Stimulated activated CD4-positive, alpha-beta T cell treated with anti-CD3 and anti-CD28 coated beads, Interleukin-4, amount 100 ng/mL, for 1 hour (primary cell): ENCODE measurements at places on chromosomes 12 and 14.

DNA sequence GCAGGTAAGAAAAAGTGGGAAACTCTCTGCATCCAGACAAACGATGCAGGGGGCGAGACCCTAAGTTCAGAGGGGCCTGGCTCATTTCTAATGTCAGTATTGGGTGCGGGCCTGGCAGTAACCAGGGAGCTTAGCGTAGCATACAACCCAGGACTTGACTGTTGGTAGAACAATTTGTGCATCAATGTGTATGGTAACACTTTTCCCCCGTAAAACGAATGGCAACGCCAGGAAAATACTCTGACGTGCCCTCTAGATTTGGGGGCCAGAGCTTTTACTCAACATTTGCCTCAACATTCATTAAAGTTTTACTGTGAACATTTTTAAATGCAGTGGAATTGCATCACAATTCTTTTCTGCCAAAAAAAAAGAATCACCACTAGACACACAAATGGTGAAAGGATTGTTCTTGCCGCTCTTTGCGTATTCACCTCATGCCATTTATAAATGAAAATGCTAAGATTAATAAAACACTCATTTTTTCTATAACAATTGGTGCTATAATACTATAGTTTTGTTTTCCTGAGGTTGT lies 867 bp downstream of the RHOJ start:
- DNase-seq: no peak

GRCh38 chr14:105931808-105932483 lies 405.6 kb downstream of the TMEM121 start:
- DNase-seq: no peak

GRCh38 chr12:124422570-124423523 lies 128.0 kb downstream of the RFLNA start:
- DNase-seq: no peak

DNA sequence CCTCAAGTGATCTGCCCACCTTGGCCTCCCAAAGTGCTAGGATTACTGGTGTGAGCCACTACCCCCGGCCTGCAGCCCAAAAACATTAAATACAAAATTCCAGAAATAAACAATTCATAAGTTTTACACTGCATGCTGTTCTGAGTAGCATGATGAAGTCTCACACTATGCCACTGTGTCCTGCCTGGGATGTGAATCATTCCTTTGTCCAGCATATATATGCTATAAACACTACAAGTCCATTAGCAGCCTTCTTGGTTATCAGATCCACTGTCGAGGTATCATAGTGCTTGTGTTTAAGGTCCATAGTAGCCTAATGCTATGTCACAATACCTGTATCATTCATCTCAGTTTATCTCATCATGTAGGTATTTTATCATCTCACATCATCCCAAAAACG lies 15.9 kb downstream of the INTS13 start:
- no peak for DNase-seq

- no peak for DNase-seq
These were observed 110.1 kb upstream of the FAR2 start for GRCh38 chr12:29039013-29039412.

GRCh38 chr12:132275110-132275531 lies 54.3 kb downstream of the GALNT9 start:
- no peak for DNase-seq

GRCh38 chr14:41171045-41171444 lies 435.6 kb upstream of the LRFN5 start:
- DNase-seq: no peak

- DNase-seq: no peak
These were observed 929 bp downstream of the CHD8 start for GRCh38 chr14:21454843-21455544.
